ENCODE measurements at places on chromosomes 6 and 20.

DNA sequence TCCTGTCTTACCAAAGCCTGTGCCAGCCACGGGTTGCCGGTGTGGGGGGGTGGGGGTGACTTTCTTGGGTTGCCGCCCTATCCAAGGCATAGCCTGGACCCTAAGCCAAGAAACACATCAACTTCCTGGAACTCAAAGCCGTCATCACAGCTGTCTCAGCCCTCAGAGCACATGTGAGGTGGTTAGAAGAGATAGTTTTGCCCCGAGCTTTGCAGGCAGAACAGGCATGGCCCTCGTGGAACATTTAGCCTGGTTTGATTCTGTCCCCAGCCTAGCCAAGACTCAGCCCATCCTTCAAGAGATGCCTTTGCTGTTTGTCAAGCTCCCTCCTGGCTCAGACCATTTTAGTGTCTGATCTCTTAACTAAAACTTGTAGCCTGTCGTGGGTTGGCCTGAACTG, 64.9 kb downstream of the RREB1 start:
- no peak for DNase-seq

DNA sequence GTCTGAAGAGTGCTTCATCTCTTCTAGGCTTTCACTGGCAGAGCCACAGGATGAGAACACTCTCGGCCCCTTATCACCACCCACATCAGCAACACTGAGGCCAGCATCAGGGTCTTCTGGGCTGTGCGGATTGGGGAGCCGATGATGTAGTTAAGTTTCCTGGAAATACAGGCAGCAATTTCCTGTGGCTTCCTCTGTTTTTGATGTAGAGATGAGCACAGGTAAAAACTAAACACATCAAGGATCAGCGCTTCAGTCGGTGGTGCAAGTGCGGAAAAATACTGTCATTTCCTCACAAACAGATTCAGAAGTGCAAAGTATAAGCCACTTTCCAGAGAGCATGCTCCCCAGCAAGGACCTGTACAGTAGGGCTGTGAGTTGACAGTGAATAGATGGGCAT, 62.6 kb downstream of the BACH2 start:
- DNase-seq, result no peak

- DNase-seq, result no peak
Measured at GRCh38 chr6:150271501-150272263, 97.1 kb upstream of the IYD start.

- DNase-seq, result peak; percentile 72
Measured at GRCh38 chr6:136846046-136846445, 23.7 kb downstream of the PEX7 start.

DNA sequence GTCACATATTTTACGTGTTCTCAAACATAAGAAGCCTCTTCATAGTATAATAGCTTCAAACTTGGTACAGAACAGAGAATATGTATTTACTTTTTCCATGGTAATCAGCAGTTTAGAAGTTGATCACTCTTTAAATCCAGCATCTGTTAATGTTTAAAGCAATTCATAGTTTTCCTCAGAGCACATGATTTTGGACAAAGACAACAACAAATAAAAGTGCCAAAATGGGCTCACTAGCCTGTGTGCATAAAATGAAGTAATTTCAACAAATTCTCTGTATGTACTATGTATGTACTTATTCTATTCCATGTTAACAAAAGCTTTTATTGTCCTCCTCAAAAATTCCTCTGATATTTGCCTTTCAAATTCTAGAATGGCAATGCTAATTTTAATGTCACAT, 38.1 kb upstream of the UST start:
- DNase-seq, result no peak

GRCh38 chr20:58813369-58813768, 37.3 kb downstream of the GNAS-AS1 start:
- no peak for DNase-seq

DNA sequence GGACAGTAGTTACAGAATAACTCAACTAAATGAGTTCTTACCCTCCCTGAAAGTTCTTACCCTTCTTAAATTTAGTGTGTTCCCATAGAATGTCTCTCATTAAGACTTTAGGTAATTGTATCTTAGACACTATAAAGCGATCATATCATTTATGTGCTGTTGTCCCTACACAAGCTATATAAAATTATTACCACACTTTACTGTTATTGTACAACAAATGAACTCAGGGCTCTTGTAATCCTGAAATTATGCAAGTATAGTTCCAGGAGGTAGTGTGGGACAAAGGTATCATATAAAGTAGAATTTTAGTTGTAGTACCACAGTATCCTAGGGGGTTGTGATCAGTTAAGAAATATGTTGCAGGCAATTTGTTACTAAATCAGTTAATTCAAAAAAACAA, 167.4 kb upstream of the CARMIL1 start:
- DNase-seq, result no peak

DNA sequence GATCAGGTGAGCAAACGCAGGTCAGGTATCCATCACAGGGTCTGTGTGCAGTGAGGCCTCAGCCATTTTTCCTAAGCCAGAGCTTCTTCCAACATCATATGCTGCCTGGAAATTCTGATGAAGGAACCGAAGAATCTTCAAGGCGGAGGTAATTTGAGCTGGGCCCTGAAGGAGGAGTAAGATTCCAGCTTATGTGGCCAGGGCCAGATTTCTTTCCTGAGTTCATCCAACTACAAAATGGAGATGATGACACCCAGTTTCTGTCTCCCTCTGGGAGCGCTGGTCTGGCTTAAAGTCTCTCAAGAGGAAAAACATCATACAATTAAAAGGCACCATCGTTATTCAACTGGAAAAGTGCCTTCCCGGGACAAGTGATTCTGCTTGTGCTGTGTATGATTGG, 6.9 kb upstream of the MANBAL start:
- peak; percentile 82 for DNase-seq

- DNase-seq, result no peak
Measured at GRCh38 chr20:845226-845868, 11.8 kb downstream of the FAM110A start.

GRCh38 chr20:59598625-59599310, 5.6 kb upstream of the PHACTR3 start:
- peak; percentile 21 for DNase-seq

DNA sequence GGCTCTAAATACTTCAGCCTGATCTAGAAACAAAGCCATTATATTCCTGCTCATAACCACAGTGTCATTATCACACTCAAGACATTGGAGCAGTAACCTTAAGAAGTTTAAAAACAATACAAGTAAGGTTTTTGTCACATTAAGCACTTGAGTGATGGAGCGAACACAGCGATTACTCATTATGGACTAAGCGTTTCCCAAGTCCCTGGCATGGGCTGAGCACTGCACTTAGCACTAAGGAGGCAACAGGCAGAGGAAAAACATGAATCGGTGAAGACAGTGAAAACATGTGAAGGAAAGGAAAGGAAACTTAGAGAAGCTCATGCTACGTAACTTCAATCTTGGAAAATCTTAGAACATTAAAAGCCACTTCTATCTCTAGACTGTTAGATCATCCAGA, 108.7 kb downstream of the SLC24A3 start:
- no peak for DNase-seq

- no peak for DNase-seq
Measured at GRCh38 chr20:40895182-40895581, 133.4 kb upstream of the TOP1 start.

DNA sequence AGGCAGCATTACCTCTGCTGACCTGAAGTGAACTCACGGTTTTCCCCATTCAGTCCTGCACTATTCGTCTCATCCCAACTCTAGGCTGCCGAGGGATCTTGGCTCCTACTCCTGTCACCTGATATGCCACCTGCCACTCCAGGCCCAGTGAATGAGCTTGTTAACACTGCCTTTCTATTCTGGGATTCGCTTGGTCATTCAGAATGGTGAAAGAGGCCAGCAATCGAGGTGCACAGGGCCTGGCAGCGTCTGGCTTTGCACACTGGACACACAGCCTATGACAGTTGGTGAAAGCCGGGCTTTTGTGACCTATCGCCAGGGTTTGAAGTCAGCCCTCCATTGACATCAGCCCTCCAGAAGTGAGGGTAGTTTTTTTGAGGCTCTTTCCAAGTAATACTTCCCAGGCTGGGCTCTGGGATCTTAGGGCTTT, 59.3 kb upstream of the MYL9 start:
- DNase-seq, result no peak

- DNase-seq, result no peak
Measured at GRCh38 chr6:14903176-14904038, 342.5 kb upstream of the JARID2 start.

- DNase-seq, result peak; percentile 2
Measured at GRCh38 chr20:7772371-7772770, 167.9 kb downstream of the HAO1 start.

DNA sequence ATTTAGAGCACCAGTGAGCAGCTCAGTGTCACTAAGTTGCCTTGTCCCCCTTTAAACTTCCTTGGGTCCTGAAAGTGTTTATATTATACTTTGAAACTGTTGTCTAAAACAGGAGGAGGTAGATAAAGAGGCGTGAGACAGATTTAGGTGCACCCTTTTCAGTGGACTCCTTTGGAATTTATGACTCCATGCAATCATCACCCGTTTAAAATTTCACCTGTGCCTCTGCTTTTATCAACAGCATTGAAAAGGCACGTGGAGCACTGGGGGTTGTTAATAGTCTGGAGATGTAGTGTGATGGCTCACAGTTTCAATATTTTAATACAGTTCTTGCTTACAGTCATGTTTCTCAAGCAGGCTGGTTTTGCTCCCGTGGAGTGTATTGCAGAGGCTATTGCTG, 162.2 kb downstream of the PHACTR1 start:
- DNase-seq, result no peak

DNA sequence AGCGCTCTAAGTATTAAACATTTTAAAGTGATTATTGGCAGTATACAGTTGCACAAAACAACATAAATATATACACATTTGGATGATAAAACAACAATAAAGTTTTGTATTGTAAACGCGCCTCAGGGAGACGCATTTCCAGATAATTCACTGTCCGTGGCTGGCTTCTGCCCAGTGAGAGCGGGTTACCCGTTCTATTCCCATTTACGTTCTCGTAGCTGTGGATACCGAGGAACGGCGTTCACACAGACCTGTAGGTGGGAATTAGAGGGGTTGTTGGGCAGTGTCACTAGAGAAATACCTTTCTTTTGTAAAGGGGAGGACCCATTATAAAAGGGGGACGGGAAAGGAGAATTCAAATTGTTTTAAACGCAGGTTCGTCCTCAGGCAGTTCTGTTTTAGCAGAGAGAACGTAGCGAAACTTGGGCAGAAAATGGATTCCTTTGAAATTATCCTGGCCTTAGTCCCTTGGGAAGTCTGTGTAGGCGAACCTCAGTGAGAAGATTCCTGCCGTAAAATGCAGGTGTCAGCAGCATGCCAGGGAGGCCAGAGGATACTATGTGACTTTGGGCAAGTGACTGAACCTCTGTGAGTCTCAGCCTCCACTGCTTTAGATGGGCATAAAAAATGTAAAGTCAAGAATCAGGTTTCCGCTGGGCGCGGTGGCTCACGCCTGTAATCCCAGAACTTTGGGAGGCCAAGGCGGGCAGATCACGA, 756 bp downstream of the MTG2 start:
- DNase-seq, result peak; percentile 44

GRCh38 chr6:36544228-36544627, 3.1 kb downstream of the STK38 start:
- DNase-seq, result no peak

DNA sequence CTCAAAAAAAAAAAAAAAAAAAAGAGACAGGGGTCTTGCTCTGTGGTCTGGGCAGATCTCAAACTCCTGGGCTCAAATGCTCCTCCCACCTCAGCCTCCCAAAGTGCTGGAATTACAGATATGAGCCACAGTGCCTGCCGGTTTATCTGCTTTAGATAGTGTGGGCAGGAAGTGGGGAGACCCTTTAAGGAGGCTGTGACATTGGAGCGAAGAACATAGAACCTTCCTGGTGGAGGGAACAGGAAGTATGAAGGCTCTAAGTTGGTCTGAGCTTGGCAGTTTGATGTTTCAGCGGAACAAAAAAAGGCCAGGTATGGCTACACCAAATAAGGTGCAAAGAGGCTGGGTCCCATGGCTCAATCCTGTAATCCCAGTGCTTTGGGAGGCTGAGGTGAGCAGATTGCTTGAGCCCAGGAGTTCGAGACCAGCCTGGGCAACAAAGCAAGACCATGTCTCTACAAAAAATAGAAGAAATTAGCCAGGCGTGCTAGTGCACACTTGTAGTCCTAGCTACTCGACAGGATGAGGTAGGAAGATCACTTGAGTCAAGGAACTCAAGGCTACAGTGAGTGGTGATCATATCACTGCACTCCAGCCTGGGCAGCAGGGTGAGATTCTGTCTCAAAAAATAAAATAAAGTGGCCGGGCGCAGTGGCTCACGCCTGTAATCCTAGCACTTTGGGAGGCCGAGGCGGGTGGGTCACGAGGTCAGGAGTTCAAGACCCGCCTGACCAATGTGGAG, 8.7 kb upstream of the ZMYND8 start:
- no peak for DNase-seq

- DNase-seq, result peak; percentile 63
Measured at GRCh38 chr6:156687789-156688619, 89.2 kb upstream of the ARID1B start.

DNA sequence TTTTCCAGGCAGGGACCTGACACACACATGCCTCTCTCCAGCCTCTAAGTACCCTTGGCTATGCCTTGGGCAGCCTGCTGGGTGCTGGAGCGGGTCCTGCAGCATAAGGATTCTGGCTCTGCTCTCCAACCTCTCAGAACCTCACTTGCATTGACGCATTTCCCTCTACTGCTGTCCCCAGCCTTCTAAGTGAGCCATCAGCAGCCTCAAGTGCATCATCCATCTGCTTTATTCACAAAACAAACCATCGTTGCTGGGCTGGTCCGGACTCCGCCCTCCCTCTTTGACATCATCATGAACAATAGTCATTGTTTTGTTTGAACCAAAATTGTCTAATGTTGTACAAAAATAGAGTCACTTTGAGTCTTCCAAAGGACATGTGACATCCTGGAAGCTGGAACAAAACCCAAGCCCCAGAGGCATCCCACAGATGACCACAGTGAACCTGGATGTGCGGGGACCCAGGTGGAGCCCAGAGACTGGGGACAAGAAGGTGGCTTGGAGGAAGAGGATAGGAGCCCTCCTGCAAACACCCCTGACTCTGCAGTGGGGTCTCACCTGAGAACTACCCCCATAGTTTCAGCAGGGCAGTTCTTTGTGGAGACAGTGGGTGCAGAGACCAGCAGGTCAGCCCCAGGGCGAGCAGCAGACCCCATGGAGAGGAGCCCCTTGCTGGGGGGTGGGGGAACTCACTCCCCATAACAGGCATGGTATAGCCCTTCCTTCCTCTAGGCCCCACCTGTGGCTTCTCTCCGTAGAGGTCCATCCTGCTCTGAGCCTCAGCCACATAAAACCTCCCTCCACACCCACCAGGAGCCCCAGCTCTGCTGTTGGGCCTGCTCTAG, 230.1 kb downstream of the SYNDIG1 start:
- DNase-seq, result no peak

DNA sequence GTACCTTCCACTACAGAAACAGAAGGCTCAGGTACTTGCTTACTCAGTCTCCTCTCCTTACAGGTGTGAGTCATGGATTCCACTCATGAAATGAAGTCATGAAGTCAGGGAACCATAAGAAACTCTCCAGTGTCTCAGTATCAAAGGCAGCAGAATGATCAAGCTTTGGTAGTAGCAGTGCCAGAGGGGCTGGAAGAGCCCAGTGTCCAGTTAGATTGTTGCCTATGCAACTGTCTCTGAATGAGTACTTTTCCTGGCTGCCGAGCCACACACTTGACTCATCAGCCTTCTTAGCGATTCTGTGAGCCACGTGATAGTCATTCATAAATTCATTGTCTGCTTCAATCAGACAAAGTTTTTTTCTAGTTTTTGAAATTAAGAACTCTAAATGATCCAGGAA, 52.2 kb upstream of the DTNBP1 start:
- peak; percentile 43 for DNase-seq

GRCh38 chr6:80029470-80029869, 25.0 kb downstream of the TTK start:
- no peak for DNase-seq

GRCh38 chr20:58359441-58359840, 29.6 kb upstream of the VAPB start:
- DNase-seq, result no peak

Measured in ELR (cell line).